ENCODE measurements at places on chromosomes 2 and 18.

GRCh38 chr2:184875212-184875611 is 276.9 kb downstream of the ZNF804A start:
- DNase-seq = no peak

GRCh38 chr18:57649556-57650500 is 28.2 kb upstream of the NARS1 start:
- DNase-seq = no peak

DNA sequence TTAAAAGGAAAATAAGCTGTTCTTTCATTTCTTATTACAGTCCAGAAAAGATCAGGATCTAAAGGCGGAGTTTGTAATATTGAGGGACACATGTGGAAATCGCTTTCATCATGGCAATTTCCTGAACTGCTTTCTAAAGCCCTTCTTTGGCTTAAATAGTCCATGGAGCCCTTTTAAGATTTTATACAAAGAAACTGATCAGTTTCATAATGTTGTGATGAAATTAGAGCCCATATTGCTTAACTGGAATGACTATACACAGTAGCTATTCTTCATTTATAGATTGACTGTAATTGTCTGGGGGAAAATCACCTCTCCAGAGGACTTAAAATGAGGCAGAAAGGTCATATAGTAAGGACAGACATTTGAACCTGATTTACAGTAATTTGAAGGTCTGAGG is 322.2 kb downstream of the ETAA1 start:
- DNase-seq = no peak

DNA sequence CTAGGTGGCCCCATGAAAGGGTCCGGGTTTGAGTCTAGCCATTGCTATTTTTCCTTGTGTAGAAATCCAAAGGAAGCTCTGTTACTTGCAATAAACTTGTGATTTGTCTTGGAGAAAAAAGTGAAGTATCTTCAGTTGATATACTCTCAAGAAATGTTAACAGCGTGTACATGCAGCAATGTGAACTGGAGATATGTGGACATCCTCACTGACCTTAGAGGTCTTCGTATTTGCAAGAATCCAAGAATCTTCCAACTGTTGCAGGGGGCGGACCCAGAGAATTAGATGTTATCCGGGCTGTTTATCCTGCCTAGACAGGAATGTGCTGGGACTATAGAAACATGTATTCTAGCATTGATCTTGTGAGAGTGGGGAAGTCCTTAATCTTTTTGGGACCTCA is 187.6 kb downstream of the KCNS3 start:
- no peak for DNase-seq

- DNase-seq = no peak
Measured at GRCh38 chr2:46937471-46937901, 21.9 kb upstream of the MCFD2 start.

- no peak for DNase-seq
Measured at GRCh38 chr18:52340406-52341102, 557 bp downstream of the DCC start.

- no peak for DNase-seq
Measured at GRCh38 chr2:114119862-114120261, 230.0 kb downstream of the ACTR3 start.

DNA sequence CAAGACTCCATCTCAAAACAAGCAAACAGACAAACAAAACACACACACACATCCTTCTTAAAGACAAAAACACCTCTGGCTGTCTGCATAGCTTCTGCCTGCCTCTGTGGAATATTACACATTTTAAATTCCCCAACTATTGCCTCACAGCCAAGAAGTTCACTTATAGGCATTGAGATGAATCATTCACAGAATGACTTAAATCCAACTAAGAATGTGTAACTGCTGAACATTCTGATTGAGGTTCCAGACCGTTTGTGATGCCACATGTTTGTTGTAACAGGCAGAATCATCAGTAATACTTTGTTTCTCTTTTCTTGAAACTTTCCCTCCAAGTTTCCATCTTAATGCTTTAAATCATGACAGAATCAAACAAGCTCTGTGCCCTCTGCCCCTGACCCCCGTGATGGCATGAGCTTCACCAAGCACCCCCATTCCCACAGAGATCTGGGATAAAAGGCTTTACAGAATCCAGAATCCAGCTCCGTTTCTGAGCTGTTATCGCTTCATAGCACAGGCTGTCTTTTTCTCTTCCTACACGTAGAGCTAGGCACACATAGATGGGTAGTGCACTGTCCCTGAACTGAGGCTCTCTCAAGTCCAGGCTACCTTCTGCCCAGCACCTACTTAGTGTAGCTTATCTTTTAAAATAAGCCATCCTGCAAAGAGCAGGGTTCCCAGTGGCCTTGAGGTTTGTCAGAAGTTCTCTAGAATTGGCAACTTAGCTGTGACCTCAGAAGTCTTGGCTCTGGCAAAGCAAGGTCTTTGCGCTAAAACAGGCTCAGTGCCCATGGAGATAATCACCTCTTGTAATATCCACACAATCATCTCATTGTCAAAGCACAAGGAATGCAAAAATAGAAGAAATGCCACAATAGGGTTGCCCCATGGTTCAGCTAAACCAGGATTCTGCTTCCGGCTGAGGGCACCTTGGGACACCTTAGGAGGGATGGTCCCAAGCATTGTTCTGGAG is 32.9 kb downstream of the EPAS1 start:
- DNase-seq = no peak

DNA sequence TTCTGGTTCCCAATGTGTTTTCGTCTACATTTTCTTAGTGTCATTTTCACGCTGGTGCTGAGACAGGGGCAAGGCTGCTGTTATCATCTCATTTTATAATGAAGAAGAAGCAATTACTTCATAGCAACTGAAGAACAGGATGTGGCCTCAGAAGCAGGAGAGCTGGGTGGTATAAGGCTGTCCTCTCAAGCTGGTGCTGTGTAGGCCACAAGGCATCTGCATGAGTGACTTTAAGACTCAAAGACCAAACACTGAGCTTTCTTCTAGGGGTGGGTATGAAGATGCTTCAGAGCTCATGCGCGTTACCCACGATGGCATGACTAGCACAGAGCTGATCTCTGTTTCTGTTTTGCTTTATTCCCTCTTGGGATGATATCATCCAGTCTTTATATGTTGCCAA is 7.3 kb downstream of the IL36G start:
- no peak for DNase-seq

DNA sequence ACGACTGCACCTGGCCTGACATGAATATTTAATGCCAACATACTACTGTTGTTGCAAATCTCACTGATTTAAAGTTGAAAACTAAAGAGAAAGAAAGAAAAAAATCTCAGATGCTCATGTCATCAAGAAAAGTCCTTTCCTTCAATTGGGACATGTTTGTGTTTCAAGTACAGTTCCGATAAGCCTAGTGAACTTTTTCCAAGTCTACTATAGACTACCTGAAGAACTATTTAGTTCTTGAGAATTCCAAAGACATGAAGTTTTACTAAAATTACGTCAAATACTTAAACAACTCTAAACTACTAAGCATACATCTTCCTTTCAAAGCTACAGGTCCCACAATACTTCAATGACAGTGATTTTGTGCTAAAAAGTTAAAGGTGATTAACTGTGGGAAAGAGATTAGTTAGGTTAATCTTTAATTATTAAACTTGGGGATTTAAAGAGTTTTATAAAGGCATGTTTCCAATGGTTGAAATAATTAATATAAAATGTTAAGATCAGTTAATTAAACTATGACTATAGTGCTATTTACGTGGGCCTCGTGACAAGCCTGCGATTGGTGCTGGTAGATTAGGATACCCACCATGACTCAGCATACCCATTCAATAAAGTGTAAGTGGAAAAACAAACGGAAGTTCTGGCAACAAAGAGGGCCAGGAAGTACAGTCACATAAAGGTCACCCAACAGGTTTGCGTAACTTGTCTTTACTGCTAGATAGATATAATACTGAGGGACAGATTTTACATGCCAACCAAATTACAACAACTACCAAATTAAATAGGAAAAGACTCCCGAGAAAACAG is 55.5 kb downstream of the SEPTIN10 start:
- DNase-seq = no peak

- no peak for DNase-seq
Measured at GRCh38 chr2:156182132-156182531, 150.4 kb downstream of the NR4A2 start.

DNA sequence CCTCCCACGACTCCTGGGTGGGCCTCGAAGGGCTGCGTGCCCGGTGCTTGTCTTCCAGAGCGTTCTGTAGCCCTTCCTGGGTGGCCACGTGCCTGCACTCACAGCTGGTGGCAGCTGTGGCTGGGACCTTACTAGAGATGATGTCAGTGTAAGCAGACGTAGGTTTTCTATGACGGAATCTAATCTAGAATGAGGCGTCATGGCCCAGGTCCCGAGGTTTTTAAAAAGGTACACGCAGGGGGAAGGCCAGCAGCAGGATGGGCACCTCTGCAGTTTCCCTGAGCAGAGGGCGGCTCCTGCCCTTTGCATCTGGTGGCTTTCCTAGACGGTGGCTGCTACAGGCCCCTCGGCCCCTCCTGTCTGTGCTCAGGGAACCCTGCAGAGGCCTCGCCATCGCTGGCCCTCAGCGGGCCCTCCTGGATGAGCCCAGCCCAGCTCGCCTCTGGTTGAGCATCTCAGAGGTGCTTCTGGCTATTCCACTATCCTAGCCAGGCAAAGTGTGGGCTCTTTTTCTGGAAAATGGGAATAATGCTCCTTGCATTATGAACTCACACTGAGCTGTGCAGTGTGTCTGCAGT is 49.6 kb upstream of the PXDN start:
- no peak for DNase-seq

GRCh38 chr2:127592761-127593227 is 53.2 kb upstream of the GPR17 start:
- peak; percentile 54 for DNase-seq

DNA sequence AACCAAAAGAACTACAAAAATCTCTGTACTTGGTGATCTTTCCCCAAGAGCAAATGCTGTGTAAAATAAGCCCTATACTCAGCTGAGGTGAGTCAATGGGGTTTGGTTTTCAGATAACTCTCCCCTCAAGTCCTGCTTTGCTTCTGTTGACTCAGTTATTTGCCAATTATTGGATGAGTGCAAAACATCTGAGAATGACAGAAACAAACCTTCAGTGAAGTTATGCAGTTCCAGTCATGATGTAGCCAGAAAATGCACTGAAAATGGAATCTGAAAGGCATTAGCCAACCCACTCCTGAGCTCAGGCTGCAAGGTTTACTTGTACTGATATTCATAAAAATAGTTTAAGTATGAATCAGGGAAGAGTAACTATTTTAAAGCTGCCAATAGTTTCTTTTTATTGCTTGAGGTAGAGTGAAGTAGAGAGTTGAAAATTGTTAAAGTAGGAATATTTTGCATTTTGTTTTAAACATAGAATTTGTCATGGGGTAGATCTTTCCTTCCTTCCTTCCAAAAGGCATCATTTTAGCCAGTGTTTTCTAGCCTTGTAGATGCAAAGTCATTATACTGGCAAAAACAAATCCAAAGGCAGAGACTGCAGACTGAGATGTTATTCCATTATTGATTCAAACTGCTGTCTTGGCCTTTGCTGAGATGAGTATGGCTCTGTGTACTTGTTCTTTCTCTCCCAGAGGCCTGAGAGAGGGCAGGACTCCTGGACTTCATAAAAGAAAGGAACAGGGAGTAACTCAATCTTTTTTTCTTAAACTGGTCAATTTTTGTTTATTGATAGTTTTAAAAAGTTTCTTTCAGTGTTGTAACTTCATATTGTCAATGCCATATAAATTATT is 215.3 kb downstream of the RND3 start:
- DNase-seq = no peak

DNA sequence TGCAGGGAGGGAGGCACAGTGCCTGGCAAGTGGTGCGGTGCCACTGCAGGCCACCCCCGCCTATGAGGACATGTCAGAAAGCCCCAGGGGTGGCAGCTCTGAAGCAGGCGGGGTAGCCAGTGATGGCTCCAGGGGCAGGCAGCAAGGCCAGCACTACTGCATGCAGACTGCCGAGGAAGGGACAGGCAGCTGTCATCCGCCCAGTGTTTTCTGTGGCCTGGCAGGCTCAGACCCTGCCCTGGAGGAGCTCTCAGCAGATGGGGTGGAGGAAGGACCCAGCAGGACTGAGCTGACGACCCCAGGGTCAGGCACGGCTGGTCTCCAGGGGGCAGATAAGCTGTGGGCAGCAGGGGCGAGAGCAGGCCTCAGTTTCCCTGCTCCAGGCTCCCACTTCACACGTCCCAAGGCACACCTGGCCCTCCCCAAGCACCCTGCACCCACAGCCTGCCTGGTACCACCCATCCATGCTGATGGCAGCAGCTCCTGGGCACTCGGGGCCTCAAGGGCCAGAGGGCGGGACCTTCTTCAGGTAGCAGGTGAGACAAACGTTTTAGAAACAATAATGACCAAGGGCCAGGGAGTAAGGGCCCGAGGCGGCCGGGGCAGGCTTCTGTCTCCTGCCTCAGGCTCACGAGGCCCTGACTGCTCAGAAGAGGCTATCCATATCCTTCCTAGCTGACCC is 48.5 kb downstream of the HS6ST1 start:
- DNase-seq = peak; percentile 59

- no peak for DNase-seq
Measured at GRCh38 chr2:47900857-47901256, 5.4 kb downstream of the FBXO11 start.

DNA sequence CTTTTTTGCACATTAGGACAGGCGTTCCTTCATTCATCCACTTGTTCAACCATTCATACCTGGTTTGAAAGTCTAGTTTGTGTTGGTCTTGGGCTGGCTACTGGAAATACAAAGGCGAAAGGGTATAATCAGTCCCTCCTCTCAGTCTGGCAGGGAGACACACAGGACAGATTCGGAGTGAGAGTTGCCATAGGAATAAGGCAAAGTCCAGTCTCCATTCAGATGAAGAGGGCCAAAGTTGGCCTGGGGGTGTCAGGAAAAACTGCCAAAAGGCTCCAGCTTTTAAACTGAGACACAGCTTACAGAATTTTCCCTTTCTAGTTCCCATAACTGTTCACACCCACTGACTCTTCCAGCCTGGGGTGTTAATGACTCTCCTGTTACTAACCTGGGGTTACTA is 96.3 kb upstream of the AQP4 start:
- DNase-seq = no peak

- DNase-seq = no peak
Measured at GRCh38 chr2:103138123-103138901, 376.5 kb downstream of the TMEM182 start.

DNA sequence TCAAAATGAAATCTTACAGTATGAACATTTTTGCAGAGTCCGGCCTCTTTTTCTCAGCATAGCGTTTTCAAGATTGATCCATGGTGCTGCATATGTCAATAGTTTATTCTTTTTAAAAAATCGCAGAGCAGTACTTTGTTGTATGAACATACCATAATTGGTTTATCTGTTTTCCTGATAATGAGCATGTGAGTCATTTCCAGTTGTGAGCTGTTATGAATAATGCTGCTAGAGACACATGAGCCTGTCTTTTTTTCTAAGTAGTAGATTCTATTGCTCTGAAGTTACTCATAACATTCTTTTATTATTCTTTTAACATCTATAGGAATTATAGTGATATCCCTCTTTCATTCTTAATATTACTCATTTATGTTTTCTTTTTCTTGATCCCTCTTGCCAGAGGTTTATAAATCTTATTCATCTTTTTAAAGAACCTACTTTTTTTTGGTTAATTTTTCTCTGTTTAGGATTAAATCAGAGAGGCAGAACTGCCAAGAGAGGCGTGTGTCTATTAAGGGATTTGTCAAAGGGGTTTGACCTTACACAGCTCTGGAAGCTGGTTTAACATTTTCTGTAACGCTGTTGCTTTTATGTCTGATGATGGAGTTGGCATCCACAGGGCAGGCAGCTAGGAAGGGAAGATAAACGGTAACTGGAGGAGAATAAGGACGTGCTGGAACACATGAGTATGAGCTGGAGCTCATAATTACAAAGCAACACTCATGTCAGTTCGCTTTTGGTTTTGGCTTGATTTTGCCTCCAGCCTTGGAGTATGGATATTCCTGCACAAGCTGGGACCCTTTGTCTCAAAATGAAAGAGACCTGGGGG is 47.4 kb downstream of the MGAT5 start:
- DNase-seq = no peak

- no peak for DNase-seq
Measured at GRCh38 chr2:133651861-133652260, 83.6 kb upstream of the NCKAP5 start.

Measured in activated effector memory CD4-positive, alpha-beta T cell treated with anti-CD3 and anti-CD28 coated beads, Interleukin-2, amount 50 U/mL, for 16 hours (primary cell).